ENCODE measurements at places on chromosomes 2 and 18.

- peak; percentile 55 for DNase-seq
These were observed 41.9 kb downstream of the ZNF521 start for GRCh38 chr18:25310045-25310444.

- no peak for DNase-seq
These were observed 30.1 kb upstream of the THOC1 start for GRCh38 chr18:297936-298335.

DNA sequence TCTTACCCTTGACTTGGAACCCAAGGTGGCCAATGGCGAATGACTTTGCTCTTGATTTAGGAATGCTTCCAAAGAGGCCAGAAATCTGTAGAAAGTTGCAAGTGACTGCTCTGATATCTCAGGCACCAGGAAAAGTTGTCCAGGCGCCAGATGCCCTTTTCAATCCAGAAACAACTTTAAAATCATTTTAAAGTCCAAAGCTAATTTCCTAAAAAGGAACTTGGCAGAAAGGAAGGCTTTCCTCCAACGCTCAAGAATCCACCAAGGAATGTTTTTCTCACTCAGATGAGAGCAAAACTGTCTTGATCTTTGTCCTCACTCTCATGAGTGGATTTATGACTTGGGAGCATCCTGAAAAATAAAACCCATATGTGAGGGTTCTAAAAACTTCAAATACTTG, 5.3 kb downstream of the NGEF start:
- DNase-seq = no peak

- DNase-seq = no peak
These were observed 265.2 kb downstream of the TFCP2L1 start for GRCh38 chr2:121019756-121020155.

- DNase-seq = no peak
These were observed 337.1 kb downstream of the DYSF start for GRCh38 chr2:71790226-71791060.

DNA sequence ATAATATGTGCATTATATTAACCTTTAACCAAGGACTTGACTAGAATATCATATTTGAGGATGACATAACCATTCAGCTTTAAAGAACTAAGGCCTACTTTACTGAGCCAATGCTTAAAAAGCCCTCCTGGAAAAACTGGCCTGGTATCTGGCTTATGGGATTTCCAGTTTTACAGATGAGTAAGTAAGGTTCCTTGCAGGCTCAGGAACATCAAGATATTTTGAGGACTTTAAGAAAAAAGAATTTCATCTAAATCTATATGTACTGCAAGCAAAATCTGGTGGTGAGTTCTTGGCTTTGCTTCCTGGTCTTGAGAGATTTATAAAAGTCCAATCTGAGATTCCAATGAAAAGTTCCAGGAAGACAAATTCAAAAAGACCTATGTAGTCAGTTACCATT, 417.0 kb upstream of the NRXN1 start:
- no peak for DNase-seq

GRCh38 chr2:31511376-31511775, 69.4 kb downstream of the SRD5A2 start:
- DNase-seq = no peak

DNA sequence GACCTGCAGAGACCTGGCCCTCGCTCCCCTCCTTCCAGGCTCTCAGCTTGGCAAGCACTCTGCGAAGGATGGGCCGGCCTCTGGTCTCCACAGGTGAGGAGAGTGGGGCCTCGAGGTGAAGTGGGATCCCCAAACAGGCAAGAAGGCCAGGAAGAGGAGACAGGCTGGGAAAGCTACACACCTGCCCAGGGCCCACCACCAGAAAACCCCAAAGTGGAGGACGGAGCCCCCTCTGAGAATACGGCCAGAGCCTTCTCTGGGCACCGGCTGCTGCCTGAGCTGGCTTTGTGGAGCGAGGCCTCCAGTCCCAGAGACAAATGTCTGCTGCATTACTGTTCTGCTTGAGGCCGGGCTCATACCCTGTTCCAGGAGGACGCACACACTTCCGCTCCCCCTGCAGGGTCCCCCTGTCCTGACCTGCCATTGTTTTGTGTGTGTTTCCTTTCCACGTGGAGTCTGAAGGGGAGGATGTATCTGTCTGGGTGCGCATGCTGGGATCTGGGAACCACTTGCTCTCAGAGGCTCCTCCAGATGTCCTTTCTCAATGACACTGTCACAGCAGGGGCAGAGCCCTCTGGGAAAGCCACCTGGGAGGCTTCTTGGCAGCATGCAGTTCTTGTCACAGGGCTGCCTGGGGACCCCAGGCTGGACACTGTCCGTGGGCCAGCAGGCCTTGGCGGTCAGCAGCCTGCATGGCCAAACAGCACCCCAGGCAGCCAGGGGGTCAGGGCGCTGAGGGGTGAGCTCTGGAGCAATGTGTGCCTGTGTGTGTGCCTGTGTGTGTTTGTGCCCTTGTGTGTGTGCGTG, 20.8 kb downstream of the KCNF1 start:
- no peak for DNase-seq

- no peak for DNase-seq
These were observed 14.9 kb upstream of the MC5R start for GRCh38 chr18:13809043-13809430.

DNA sequence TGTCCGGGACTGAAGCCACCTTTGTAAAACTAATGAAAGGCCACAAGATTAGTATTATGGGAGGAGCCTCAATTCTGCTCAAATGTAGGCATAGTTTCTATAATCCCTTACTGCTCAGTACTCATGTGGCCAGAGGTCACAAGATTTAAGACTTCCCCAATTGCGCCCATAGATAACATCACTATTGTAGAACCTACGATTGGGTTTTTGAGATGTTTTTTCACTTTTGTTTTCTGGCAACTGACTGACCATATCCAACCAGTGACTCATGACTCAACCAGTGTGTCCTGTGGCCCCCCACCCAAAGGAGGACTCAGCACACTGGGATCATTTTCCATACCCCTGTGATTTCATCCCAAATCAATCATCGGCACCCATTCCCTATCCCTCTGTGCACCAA, 15.2 kb upstream of the TSPYL6 start:
- no peak for DNase-seq

- DNase-seq = no peak
These were observed 39.3 kb downstream of the CBLN2 start for GRCh38 chr18:72504866-72505265.

DNA sequence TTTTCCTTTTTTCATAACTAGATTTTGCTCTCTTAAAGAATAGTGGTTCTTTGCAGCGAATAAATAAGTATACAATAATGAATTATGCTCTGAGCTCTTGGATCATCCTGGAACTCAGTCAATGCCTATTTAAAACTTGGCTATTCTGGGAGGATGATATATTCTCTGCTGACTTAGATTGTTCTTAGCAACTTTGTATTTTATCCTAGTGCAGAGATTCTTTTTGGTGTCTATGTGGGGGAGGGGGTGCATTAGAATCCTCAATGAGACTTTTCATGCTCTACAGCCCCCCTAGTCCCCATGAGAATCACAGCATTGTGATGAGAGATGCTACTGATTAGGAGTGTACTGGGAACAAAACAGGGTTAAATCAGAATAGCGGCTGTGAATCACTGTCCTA, 8.8 kb upstream of the FAM98A start:
- no peak for DNase-seq

DNA sequence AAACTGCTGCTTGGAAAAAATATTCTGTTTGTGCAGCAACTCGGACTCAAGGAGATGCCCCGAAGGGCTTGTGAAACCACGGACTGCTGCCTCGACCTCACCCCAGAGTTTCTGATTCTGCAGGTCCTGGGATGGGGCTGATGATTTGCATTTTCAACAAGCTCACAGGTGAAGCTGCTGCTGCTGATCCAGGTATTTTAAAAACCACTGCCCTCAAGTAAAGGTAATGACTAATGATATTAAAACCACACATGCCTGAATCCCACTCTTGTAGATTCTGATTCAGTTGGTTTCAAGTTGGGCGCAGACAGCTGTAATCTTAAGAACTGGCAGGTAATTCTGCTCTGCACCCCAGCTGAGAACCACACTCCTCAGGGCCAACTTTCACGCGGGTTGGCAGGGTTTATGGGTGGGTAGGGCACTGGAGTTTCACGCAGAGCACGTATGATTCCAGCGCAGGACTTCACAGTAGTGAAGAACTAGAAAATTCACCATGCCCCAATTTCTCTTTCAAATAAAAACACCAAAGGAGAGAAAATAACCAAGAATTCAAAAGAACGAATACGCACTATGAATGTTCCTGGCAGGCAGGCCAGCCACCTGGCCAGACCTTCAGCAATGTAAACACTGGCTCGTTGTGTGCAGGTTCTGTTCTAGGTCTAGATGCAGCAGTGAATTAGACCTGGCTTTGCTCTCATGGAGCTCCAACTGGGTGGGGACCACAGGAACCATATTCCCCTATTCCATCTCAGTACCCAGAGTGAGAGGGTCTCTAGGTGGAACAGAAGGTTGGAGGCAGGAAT, 74.6 kb upstream of the ZFP36L2 start:
- DNase-seq = no peak

DNA sequence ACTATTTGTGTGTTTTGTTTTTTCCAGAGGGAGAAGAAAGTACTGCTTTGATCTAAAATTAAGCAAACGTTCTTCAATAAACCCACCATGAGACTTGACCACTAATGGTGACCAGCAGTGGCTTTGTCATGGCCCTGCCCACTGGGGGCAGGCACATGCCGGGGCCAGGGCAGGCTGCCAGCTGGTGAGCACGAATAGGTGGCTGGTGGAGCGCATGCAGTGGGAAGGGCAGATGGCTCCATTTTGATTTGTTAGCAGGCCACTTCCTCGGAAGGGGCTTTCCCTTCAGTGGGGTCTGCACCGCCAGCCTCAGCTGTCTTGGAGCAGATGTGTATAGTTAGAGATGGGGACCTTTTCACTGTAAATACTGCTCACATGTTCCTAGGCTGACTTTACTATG, 277.1 kb downstream of the SOX11 start:
- DNase-seq = no peak

DNA sequence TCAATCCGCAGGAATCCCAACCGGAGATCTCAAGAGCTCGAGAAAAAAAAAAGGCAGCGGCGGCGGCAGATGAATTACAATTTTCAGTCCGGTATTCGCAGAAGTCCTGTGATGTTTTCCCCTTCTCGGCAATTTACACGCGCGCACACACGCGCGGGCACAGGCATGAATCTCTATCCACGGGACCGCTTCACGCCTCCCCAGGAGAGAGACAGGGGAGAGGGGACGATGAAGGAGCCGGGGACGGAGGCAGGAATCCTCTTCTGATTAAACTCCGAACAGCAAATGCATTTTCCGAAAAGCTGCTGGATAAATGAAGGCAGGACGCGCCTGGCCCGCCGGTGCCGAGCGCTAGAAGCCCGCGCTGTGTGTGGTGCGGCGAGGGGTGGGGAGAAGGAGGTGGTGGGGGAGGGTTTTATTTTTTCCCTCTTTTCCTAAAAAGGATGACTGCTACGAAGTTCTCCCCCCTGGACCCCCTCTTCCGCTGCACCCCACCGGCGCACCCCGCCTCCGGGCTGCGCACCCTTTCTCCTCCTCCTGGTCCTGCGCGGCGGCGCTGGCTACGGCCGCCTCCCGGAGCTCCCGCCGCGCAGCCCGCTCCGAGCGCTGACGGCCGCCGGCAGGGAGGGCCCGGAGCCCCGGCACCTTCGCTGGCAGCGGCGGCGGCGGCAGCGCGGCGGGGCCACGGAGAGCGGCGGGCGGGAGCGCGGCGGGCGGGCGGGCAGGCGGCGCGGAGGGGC, at the start of gene BCL2:
TSS of gene BCL2 (minus strand) at position 387 of the 740 bp plus-strand sequence.
- DNase-seq = peak; percentile 59

DNA sequence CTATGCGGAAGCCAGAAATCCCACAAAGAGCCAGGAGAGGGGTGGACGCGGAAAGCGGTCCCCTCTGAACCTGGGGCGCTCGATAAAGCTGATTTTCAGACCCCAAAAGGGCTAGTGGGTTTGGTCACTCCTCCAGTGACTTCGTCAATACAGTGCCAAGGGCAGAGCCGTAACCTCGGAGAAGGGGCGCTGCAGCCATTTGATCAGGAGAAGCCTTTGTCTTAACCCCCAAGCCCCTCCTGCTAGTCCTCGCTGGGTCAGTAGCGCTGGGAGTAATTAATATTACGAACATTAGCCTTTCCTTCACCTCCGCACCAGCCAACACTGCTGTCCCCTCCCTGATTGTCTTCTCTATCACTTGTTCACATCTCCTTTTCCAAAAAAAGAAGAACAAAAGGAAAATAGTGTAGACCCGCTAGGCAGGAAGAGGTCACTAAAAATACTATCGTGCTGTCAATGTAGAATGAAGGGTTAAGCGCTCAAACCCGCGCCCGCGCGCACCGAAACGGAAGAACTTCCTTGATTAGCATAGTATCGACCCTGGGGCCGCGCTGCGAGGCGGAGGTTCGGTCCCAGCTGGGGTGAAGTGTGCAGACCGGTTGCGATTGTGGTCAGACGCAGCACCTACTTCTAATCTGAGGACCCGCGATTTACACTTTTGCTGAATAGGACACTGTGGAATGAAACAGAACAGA, 63.2 kb upstream of the MAPRE2 start:
- DNase-seq = peak; percentile 63

GRCh38 chr18:36724591-36725001, 104.2 kb downstream of the TPGS2 start:
- no peak for DNase-seq

DNA sequence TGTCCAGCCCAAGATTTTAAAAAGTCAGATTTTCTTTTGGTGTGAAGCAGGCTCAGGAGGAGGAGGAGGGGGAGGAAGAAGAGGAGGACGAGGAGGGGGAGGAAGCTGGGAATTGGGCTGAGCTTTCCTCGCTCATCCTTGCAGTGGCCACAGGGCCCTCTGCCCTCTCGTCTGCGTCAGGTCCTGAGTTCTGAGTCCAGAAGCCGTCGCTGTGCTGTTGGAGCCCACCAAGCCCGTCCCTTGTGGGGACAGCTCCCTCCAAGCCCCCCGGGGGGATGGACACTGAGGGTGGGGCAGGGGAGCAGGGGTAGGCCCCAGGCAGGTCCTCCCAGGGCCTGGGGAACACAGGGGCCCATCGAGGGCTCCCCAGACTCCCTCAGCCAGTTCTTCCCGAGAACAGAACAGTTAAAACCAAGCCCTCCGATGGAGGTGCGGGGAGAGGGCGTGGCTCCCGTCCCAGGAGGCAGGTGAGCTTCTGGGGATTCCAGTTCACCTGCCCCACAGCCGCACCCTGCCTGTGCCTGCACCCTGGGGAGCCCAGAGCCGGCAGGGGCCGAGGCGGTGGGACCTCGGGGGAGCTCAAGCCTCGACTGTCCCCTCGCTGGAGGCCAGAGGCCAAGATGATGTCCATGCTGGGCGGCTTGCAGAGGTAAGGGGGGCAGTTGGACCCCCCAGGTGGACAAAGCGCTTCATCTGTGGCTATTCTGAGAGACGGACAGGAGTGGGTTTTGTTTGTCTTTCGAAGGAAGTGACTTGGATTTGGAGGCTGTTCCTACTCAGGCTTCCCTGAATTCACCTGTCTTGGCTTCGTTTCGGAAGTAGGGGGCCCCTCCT, at the start of gene GAL3ST2:
TSS of gene GAL3ST2 (plus strand) at position 487 of the 834 bp plus-strand sequence. CDS start at position 621, 134 bp downstream.
- DNase-seq = no peak

DNA sequence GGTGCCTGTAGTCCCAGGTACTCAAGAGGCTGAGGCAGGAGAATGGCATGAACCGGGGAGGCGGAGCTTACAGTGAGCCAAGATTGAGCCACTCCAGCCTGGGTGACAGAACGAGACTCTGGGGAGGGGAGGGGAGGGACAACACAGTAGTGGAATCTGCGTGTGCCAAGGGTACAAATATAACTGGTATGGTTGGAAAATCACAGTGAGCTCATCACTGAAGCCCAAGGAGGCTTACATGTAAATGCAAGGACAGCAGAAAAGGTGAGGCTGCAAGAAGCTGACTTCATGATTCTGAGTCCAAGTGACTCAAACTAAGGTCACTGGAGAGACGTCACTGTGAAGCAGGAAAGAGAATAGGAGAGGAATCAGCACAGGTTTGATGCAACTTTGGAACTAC, 9.2 kb downstream of the SEPTIN10 start:
- DNase-seq = no peak

Data from KBM-7 (cell line).